ACHN (cell line): ENCODE measurements at places on chromosomes 12 and 14.

- DNase-seq, result no peak
Measured at GRCh38 chr12:69948851-69949250, 123.8 kb downstream of the MYRFL start.

DNA sequence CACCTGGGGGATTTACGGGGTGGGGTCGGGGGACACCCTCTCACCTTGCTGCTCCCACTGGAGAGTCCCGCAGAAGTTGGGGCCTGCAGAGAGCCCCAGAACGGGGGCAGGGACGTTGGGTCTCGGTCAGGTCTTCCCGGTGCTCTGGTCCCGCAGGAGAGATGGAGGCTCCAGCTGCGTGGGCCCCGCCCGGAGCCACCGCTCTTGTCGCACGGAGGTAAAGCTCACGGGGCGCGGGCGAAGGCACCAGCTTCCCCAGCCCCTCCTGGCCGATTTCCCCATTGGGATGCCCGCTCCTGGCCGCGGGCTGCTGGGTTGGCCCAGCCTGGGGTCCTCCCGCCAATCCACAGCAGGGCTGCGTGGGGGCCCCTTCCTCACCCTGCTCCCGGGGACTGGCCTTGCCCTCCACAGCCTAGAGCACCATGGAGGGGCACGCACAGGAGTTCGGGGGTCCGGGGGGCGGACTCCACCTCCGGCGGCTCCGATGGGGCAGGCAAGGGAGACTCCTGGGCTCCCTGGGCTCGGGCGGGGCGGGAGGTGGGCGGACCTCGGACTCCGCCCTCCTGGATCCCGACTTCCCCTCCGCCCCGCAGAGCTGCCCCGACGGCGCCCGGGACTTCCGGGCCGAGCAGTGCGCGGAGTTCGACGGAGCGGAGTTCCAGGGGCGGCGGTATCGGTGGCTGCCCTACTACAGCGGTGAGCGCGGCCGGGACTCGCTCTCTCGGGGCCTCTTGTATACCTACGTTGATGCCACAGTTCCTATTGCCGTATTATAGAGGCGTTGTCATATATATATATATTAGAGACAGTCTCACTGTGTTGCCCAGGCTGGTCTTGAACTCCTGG, 8.4 kb downstream of the PAPLN start:
- no peak for DNase-seq

DNA sequence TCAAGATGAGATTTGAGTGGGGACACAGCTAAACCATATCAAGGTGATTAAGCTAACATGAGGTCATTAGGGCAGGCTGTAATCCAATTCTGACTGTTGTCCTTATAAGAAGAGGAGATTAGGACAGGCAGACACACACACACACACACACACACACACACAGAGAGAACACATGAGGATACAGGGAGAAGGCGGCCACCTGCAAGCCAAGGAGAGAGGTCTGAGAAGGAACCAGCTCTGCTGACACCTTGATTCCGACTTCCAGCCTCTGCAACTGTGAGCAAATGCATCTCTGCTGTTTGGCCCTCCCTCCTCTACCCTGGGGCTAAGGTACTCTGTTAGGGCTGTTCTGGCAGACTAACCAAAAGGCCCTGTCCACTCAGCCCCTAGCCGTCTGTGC, 112.5 kb upstream of the GSC start:
- DNase-seq, result no peak

DNA sequence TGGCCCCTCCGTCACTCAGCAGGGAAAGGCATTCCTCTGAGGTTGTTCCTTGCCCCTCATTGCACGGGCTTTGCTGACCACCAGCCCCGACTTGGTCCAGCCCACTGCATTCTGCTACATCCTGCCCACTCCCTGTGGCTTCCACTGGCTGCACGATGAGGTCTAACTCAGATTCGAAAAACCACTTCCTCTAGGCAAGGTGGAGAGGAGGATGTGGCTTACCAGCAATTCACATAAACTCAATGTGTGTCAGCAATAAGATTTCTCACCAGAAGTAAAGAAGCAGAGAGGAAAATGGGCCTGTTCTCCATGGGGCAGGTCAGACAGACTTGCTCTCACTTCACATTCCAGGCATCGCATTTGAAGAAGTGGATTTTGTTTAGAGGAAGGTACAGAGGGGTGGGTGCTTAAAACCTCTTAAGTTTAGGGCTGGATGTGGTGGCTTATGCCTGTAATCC, 14.7 kb downstream of the GPR68 start:
- DNase-seq, result peak; percentile 46

DNA sequence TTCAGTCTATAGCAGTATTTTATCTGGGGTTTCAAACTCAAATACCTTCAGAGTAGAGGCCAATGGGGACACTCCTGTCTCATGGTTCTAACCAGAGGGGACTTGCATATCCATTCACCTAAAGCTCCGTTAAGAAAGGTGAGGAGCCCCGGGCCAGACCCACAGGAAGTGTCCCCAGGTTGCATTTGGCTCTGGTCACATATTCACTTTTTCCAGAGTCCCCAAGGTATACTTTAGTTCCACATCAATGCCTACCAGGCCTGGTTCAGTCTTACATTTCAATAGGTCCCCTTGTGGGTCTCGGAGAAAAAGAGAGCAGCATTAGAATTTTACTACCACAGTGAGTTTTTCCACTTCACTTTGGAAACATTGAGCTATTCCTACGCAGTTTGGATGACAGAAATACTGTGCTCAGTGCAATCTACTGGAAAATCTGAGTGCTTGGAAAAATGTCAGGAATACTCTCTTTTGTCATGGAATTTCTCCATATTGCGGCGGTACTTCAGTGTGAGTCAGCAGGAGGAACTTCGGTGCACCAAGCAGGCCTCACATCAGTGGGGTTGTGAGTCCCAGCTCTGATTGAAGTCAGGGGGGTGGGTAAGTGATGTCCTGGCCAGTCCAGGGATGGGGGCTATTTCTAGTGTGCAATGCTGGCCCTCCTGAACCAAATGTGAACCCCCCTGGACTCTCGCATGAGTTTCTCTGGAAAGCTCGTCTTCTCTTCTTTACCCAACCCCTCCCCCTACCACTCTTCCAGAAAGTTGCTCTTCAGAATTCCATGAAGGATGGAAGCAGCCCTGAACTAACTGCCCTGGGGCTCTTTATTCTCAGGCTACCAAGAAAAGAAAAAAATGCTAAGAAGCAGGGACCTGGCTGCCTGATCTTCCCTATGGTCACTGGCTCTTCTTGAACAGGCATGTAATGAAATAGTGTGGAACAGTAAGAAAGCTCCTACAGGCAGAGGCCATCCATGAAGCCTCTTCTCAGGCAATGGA, 184.7 kb downstream of the PRKCH start:
- peak; percentile 88 for DNase-seq

- DNase-seq, result no peak
Measured at GRCh38 chr14:88005050-88005481, at the start of gene GPR65. GPR65 (plus strand) TSS chr14:88005135; CDS start chr14:88010848, 5,713 bp downstream.
